ENCODE measurements at places on chromosomes 12 and 14.

- no peak for DNase-seq
Measured at GRCh38 chr14:96067985-96068930, 29.1 kb downstream of the C14orf132 start.

DNA sequence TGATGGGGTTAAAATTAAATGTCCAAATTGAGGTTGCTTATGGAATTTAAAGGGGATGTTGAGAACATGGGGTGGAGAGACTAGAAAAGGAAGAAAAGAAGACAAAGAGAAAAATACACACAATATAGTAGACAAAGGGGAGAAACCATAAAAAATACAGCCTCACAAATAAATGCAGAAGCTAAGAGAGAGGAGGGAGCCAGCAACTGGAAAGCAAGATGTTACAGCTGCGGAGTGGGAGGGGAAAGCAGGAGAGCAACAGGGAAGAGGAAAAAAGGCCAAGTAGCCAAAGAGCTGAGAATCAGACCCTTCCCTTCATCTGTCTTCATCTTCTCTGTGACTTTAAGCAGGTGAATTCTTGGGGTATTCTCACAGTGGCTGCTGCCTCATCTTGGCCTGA, 39.7 kb upstream of the SMUG1 start:
- DNase-seq = no peak

DNA sequence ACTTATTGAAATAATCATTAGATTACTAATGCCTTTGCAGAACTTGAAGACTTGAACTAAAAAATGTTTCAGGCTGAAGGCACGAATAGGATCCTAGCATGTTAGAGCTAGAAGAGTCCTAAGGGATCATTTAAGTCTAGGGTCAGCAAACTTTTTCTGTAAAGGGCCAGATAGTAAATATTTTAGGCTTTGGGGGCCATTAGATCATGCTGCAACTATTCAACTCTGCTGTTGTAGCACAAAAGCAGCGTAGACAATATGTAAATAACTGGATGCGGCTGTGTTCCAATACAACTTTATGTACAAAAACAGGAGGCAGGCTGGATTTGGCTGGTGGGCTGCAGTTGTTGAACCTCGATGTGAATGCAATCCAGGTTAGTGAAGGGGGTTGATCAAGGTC, 221.7 kb downstream of the ATP23 start:
- DNase-seq = no peak

DNA sequence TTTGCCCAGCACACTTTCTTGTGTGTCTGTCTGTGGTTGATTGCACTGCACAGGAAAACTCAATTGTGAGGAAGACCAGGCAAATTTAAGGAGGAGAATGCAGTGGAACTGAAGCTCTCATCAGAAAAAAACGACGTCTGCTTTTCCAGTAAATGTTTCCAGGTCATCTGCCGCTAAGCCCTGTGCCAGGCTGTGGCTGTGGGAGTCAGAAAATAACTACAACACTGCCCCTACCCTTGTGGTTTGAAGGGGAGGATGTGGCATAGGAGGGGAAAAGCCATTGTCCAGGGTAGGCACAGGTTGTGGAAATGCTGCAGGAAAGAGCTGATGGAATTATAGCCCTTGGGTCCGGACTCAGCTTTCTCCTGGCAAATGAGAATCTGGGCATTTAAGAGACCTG, 259.7 kb upstream of the TMEM132C start:
- no peak for DNase-seq

DNA sequence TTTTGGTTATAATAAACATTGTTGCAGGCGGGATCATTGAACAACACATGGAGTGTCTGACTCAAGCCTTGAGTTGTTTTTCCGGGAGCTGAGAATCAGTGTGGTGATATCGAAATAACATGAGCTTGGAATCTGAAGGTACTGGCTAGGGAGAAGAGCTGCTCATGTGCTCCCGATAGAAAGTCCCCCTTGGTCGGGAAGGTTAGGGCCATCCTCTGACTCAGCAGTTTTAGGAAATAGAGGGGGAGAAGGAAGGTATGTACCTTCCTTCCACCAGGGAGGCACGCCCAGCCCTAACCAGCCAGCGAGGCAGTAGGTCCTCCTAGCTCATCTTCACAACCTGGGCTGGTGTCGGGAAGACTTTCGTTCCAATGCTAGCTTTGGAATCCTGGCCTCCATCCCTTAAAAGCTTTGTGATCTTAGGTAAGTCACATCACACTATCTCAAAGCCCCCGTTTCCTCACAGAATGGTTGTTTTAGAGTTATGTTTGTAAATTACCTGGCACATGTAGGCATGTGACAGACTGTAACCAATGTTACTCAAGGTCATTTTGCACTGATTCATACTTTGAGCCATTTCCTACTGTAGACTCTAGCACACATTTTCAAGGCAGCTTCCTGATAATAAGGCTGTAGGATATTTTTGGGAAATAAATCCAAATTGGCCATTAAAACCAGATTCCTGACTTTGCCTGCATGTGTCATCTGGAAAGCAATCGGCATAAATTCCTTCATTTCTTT, 1.9 kb upstream of the RAB35 start:
- DNase-seq = no peak

DNA sequence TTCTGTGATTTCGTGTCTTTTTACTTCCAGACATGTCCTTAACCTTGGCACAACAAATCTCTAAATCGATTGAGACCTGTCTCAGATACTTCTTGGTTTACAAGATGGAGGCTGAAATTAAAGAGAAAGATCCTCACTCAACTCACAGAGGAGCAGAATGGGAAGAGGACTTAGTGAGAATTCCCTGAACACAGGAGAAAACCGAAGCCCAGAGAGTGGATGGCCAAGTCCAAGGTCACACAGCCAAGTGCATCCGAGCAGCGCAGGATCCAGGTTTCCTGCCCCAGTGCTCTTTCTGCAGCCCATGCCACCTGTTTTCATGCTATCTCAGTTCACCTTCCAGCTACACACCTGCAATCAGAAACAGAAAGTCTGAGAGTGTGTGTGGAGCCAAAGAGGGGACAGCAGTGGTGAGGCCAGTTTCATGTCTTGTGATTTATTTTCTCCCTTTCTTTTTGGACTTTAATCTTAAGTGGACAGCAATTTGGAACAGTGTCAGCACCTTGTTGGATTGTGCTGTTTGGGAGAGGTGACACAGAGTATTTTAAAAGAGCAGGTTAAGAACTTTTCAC, 22.9 kb upstream of the TCL1B start:
- no peak for DNase-seq

- no peak for DNase-seq
Measured at GRCh38 chr12:4894019-4894418, 15.7 kb upstream of the KCNA1 start.

- DNase-seq = no peak
Measured at GRCh38 chr14:64235652-64236640, 58.2 kb downstream of the ESR2 start.

DNA sequence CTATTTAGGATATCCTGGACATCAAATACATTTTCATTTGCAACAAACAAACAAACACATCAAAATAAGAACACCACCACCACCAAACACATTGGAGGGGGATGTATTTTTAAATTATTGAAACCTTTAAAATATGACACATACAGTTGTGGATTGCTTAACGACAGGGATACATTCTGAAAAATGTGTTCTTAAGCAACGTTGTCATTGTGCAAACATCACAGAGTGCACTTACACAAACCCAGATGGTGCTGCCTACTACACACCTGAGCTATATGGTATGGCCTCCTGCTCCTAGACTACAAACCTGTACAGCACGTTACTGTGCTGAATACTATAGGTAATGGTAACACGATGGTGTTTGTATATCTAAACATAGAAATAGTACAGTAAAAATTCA, 19.4 kb downstream of the PYGL start:
- DNase-seq = no peak

DNA sequence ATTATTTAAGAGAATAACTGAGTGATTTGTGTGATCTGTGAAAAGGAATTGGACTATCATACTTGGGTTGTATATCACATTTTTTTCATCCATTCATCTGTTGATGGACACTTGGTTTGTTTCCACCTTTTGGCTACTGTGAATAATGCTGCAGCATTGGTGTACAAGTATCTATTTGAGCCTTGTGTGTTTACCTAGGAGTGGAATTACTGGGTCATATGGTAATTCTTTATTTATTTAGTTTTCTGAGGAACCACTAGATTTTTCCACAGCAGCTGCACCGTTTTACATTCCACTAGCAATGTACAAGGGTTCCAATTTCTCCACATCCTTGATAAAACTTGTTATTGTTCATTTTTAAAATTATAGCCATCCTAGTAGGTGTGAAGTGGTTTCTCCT, 56.1 kb downstream of the APAF1 start:
- DNase-seq = no peak

GRCh38 chr14:71529848-71530247, 402.4 kb upstream of the RGS6 start:
- DNase-seq = no peak

DNA sequence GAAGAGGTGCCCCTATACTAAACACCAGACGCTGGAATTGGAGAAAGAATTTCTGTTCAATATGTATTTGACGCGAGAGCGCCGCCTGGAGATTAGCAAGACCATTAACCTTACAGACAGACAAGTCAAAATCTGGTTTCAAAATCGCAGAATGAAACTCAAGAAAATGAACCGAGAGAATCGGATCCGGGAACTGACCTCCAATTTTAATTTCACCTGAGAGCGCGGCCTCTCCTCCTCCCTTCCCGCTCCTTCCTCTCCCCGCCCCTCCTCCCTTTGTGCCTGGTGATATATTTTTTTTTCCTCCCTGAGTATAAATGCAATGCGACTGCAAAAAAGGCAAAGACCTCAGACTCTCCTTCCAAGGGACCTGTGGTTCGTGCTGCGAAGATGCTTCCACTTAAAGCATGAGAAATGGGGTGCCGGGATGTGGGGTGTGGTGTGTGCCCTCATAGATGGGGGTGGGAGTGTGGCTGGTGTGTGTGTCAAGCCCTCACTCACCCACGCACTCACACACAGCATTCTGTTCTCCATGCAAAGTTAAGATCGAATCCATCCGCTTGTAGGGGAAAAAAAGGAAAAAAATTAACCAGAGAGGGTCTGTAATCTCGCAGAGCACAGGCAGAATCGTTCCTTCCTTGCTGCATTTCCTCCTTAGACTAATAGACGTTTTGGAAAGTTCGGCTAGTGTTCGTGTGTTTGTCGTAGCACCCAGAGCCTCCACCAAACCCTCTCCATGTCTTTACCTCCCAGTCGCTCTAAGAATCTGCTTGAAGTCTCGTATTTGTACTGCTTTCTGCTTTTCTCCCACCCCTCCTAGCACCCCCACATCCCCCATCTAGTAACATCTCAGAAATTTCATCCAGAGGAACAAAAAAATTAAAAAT, 4.5 kb downstream of the HOXC10 start:
- no peak for DNase-seq

DNA sequence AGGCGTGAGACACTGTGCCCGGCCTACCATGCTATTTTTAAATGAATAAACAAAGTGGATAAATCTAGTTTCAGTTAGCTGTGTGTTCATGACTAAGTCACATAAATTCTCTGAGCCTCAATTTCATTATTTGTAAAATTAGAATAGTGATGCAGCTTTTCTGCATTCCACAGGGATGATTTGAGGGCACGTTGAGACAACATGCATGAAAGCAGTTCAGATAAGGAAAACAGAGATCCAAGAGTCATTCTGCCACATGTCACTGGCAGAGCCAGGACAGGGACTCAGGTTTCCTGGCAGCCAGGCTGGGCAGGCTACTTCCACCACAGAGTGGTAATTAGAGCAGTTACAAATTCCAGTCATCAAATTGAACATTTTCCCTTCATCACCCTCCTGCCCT, 2.9 kb upstream of the PPP4R4 start:
- DNase-seq = no peak

- DNase-seq = no peak
Measured at GRCh38 chr12:77388445-77389265, 323.3 kb upstream of the E2F7 start.

- no peak for DNase-seq
Measured at GRCh38 chr12:12319451-12320183, 30.4 kb downstream of the MANSC1 start.

- DNase-seq = no peak
Measured at GRCh38 chr12:11805043-11805442, 155.6 kb downstream of the ETV6 start.

DNA sequence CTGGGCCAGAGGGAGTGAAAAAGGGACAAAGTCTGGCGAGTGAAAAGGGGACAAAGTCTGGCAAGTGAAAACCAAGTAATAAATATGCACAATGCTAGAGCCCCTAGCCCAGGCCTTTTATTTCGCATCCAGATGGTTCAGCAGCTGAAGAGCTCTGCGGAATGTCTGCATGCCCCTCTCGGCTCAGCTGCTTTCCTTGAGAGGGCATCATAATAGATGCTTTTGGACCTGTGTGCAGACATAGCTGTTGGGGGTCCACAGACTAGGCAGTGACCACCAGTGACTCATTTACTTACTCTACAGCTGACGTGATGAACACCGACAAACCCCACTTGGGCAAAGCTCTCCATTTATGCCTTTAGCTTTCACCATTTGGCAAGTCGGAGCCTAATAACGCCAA, 4.3 kb downstream of the NIN start:
- DNase-seq = no peak

GRCh38 chr12:14691560-14691959, 4.8 kb downstream of the GUCY2C start:
- peak; percentile 49 for DNase-seq

DNA sequence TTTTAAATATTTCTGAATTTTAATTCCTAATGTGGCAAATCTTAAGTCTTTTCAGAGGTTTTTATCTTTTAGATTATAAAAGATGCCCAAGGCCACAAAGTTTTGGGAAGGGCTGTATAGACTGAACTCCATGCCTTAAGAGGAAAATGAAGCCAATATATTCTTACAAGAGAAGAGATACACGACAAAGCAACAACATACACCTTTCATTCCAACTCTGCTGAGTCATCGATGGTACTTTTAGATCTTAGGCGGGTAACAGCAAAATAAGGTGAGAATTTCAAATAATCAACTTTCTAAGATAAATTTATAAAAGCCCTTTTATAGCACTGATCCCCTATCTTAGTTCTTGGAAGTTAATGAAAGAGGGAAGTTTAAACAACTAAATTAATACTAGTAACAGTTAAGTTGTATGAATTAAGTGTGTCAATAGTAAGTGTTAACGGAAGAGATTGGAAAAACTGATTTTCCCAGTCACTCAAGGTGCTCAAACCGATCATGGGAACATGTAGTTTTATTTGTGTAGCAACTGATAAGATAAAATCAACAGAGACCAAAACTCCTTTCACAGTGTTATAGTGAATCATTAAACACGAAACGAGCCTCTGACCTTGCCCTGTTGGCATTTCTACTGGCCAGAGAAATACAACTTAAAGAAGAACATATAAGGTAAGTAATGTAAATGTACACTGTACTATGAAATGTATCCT, 18.8 kb upstream of the PIK3C2G start:
- DNase-seq = no peak

GRCh38 chr12:99852666-99853065, 132.1 kb downstream of the ANKS1B start:
- no peak for DNase-seq

DNA sequence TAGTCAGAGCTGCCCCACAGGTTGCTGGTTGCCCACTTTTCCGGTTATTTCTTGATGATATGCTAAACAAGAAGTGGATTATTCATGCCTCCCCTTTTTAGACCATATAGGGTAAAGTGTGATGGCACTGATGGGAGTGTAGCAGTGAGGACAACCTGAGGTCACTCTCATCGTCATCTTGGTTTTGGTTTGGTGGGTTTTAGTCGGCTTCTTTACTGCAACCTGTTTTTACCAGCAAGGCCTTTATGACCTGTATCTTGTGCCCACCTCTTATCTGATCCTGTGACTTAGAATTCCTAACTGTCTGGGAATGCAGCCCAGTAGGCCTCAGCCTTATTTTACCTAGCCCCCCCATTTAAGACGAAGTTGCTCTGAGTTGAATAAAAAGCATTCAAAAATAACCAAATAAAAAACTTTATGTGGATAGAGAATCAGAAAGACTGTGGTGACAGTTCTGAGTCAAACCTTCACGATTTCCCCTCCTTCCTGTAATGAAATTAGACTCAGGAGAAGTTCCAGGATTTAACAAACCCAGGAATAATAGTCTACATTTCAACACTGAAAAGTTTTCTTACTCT, 144.2 kb downstream of the PAWR start:
- DNase-seq = no peak

Measured in bone marrow (tissue), 2 donors.